RPMI7951 (cell line): ENCODE measurements at places on chromosomes 3 and 15. TPM values are rescaled to one million over a fixed set of nuclear protein-coding genes. Genes with fewer than 3 reads are reported as not detected.

Gene NANOGP8
- total RNA-seq: not detected in 2 replicates

Gene MUC20
- total RNA-seq: not detected in 2 replicates

Gene CHST13
- not detected in 2 replicates for total RNA-seq

Gene SNX33
- 7.1 and 8.1 TPM in 2 replicates for total RNA-seq

Gene TMCO5A
- not detected in 2 replicates for total RNA-seq

Gene GLDN
- total RNA-seq: 0.48 and 0.78 TPM in 2 replicates

DNA sequence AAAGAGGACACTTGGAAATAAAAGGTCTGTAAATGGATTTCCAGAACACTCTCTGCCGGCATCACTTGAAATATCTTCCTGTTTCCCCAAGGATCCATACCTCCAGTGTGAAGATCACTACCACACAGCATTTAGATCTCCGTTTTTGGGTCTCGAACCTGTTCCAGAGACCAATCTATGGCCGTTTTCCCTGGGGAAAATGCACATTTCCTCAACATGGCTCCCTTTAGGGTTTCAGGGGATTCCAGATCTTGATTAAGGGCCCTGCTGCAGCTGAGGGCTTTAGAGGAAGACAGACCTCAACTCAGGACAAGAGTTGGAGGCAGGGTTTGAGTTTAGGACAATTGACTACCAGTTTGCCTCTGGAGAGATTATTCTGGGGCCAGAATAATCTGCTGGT, 2.1 kb downstream of the CTSH start:
- DNase-seq: no peak

DNA sequence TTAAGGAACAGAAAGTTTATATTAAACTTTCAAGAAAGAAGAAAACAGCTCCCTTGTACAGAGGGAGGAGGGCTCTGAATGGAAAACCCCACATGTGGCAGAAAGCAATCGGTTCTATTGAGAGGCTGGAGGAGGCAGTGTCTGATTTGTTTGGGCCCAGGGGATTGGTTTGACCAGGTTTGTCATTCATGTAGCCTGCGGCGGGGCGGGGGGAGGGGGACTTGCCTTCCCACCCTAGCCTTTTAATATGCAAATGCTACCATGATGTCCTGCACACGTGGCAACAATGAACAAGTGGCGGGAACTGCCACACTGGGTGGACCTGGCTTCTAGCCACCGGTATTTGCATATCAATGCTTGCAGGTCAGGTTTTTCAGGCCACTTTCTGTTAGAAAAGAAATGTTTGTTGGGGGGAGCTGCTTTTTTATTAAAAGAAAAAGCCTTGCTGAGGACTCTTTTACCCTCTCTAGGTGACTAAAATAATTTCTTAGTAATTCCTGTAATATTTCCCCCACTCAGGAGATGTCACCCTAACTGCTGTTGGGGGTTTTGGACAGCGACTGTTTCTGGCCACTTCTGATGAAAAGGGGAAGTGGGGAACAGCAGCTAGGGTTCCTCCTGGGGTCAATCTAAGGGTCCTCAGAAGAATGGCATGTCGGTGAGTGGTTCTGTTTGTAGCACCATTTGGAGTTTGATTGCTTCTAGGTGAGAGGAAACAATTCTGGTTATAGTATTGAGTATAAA, 691.2 kb downstream of the TBL1XR1 start:
- no peak for DNase-seq

DNA sequence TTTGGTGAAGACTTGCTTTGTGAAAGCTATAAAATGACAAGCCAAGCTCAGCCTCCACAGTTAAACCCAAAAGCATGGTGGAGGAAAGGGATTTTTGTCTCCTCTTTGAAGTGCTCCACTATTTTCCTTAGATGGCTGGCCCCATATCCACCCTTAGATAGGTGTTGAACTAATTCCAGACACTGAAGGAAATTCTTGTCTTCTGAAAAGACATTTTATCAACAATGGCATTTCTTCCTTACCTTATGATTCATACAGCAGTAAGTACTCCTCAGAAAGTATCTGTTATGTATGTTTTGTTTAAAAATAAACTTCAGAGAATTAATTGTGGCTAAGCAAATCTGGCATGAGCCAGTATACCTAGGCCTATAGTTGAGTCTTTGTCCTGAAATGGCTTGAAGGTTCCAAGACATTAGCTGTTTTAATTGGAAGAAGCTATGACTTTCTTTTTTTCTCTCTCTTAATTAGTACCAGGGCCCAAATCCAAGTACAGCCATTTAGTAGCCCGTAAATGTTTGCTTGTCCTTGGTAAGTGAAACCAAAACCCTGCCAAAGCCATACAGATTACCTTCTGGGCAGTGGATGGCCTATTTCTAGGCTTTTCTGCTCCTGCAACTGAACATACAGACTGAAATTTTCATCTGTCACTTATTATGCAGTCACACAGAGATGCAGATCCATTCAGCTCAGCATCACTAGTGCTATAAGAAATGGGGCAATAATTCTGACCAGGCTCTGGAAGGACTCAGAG, 5.1 kb upstream of the BFSP2 start:
- no peak for DNase-seq

DNA sequence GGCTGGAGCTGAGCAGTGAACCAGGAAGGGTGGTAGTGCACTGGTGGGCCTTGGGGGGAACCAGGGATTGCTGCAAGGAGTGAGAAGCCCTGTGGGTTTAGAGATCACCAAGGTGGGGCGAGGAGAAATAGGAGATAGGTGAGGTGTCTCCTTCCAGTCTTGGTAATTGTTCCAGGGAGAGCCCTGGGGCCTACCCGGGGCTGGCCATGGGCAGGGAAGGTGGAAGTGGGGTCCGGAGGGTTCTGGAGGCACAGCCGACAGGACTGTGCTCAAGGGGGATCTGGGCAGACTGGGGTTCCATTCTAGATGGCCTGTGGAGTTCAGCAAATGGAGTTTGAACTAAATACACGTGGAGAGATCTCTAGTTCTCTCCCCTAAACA, 4.5 kb downstream of the CHST13 start:
- no peak for DNase-seq

DNA sequence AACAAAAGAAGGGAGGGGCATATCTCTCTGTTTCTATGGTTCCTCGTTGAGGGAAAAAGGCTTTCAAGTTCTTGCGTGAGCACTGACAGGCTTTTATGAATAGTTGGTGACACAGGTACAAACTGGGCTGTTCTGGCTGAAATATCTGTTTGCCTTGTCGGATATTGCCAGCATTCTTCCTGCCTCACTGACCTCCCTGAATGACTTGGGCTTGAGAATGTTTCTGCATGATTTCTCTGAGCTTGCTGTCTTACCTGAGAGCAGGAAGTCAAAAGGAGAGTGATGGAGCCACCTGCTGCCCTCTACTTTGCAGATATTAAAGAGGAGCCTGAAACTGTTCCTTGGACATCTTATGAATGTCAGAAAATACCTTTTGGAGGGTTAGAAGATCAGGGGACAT, 4.8 kb downstream of the GCNT3 start:
- no peak for DNase-seq

- no peak for DNase-seq
These were observed 102.1 kb upstream of the ARPP21 start for GRCh38 chr3:35537265-35537664.

DNA sequence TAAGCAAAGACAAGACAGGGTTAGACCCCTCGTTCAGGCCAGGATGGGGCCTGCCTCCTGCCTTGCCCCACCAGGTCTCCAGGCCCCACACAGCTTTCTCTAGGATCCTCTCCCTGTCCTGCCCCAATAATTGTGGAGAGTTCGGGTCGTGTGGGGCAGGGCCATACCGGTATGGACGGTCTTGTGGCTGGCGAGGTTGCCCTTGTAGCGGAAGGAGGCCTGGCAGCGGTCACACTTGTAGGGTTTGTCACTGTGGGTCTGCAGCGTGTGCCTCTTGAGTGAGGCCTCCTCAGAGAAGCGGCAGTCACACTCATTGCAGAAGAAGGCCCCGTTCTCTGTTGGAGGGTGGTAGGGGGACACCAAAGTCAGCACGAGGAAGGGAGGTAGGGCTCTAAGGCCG, 18.7 kb downstream of the BCL6 start:
- DNase-seq: no peak

DNA sequence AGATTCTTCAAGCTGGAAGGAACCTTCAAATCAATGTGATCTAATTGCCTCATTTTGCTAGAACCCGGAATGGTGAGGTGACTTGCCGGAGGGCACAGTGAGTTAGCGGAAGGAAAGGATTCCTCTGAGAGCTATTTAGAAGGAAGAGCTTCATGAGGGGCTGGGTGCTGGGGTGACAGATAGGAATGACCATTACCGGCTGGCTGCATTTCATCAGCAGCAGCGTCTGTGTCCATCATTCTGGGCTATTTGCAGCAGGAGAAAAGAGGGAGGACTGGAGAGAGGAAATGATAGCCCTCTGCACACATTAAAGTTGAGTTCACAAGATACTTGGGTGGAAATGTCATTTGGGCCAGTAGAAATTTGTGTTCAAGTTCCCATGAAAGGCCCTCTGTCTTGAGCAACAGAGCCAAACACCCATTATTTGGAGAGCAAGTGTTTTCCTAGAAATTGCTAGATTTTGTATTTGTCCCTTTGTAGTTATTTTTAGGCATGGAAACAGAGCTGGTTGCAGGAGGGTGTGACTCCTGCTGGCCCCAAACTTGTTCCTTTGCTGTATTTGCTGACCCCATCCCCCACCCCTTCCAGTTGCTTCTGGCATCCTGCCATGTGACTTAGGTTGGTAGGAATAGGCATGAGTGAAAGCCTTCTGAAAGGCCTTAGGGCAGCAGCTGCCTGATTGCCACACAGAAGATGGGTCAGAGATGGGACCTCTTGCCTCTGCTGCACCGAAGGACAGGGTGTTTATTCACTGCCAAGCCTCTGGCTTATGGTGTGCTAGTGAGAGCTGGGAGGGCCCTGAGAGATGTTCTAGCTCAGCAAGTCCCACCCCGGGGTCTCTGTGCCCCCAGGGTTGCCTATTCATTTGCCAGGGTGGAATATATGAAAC, 87.5 kb upstream of the PLXNA1 start:
- DNase-seq: peak; percentile 96

DNA sequence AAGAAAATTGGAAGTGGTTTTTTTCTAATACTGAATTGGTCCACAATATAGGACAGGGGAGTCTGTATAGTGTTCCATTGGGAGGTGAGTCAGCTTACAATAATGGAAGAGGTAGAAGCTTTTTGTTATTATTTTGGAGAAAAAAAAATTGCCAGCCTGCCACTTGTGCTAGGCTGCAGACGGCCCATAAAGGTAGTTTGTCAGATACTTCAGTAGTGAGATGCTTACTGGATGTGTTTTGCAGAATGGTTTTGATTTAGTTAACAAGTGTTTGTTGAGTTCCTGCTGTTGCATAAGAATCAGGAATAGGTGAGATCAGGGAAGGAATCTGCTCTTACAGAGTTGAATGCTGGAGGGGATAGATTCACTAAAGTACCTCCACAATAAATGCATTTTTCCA, 1.0 kb downstream of the DTWD1 start:
- no peak for DNase-seq

- no peak for DNase-seq
These were observed 242.0 kb downstream of the SHQ1 start for GRCh38 chr3:72606005-72606800.

GRCh38 chr3:134472831-134473230, 13.0 kb downstream of the ANAPC13 start:
- no peak for DNase-seq

DNA sequence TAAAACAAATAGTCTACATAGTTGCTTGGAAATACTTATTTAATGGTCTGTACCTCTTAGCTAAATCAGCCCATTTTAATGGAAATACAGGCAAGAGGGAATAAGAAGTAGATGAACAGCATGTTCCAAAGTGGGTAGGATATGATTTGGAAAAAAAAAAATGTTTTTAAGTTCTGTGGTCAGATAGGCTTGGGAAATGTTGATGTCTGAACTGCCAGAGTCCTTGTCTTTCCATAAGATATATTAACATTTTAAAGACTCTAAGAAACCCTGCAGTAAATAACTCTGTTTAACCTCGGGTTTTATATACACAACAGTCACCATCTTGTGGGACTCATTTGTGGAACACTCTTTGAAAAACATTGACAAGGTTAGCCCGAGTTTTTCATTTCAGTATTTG, 40.0 kb upstream of the PTPN23 start:
- no peak for DNase-seq

GRCh38 chr3:75687323-75687722, 23.2 kb downstream of the FRG2C start:
- DNase-seq: no peak

GRCh38 chr3:190032923-190033322, 87.8 kb downstream of the P3H2 start:
- DNase-seq: peak; percentile 68

- DNase-seq: peak; percentile 15
These were observed 438.9 kb upstream of the ARRDC4 start for GRCh38 chr15:97521381-97522285.

- peak; percentile 37 for DNase-seq
These were observed 123.3 kb downstream of the XXYLT1 start for GRCh38 chr3:195147649-195148080.

DNA sequence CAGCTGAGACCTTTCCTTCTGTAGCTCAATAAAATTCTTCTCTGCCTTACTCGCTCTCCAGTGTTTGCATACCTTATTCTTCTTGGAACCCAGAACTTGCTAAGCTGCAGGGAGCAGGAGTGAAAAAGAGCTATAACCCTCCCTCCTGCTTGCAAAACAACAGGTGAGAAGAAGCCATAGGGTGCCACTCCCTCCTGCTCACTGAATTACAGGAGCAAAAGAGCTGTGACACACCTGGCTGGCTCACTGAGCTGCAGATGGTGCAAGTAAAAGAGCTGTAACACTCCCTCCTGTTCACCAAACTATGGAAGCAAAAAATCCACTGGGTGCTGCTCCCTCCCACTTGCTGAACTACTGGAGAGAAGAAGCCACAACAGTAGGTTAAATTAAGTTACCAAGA, 44.2 kb upstream of the C2CD4B start:
- DNase-seq: no peak

DNA sequence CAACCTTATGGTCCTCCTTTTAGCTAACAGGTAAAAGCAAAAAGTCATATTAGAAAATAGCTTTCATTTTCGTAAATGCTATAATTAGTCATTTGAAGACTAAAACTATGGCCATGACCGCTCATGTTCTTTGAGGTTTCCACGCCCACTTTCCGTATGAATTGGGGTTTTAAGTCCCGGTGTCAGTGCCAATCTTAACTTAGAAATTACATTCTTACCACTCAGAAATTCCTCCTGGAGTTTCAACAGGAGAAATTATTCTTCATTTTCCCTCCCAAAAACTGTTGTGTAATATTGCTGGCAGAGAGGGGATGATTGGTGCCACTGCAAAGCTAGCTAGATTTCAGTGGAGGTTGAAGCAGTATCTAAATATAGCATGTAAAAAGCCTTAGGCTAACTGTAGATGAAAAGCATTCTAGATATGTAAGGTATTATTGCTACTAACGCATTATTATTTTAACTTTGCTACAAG, 71.0 kb upstream of the MDFIC2 start:
- no peak for DNase-seq

DNA sequence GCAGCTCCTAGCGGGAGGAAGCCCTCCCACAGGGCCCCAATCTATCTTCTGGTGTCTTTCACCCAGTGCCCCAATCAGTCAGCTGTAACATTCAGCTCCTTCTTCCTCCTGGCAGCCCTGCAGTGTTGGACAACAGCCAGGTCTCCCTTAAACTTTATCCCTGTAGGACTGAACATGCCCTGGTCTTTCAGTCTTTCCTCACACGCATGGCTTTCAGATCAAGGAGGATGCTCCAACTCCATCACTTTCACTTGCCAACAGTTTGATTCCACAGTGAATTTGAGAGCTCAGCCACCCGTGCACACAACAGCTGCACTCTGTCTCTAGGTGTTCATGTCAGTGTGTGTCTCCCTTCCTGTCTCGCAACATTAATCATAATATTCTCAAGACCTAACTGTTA, 28.5 kb upstream of the LRRC34 start:
- no peak for DNase-seq

- DNase-seq: no peak
These were observed 406.5 kb upstream of the THBS1 start for GRCh38 chr15:39174332-39174731.
